NCI-H2171 treated with DMSO at 0.1 percent for 48 hours (cell line): ENCODE measurements at places on chromosomes 4 and X.
A peak's percentile ranks its signal among the peaks of the same experiment; 100 is the strongest.

DNA sequence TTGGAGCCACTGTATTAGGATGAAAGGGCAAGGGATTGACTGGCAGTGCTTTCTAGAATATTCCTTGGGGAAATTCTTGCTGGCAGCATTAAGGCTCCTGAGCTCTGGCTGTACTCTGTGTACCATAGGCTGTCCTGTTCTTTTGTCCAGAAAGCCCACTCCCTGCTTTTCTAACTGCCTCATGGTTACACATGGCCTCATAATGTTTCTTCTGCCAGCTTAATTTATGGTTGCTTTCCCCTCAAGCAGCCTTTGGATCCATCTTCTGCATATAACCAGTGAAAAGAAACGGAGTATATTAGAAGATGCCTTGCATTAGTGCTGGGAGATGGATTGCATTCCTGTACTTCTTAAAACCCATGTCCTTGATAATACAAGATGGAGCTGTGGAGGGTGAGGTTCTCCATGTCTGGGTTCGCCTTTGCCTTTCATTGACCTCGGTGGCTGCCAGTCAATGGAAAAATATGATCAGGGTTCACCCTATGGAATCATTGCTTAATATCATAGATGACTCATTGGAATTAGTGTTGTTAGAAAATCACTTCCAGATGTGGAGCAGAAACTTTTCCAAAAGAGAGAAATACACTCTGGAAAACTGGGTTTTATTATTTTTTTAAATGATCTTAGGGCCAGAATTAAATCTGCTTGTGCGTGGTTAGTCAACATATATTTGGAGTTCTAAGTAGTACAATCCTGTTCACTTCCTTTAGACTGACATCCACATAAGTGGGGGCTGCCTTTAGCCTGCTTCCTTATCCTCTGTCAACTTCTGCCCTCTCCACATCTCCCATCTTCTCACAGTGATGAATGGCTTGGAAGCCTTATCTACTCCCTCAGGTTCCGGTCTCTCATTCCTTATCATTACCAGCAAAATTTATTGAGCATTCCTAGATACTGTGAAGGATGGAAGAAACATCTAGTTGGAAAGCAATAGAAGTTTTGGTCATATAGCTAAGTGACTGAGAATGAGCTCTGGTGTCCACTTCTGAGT, 24.9 kb downstream of the DOCK11 start:
- no peak for DNase-seq

- no peak for DNase-seq
Measured at GRCh38 chrX:23505531-23506303, 161.6 kb upstream of the PRDX4 start.

GRCh38 chr4:89119836-89120235, 8.5 kb downstream of the TIGD2 start:
- DNase-seq: no peak

DNA sequence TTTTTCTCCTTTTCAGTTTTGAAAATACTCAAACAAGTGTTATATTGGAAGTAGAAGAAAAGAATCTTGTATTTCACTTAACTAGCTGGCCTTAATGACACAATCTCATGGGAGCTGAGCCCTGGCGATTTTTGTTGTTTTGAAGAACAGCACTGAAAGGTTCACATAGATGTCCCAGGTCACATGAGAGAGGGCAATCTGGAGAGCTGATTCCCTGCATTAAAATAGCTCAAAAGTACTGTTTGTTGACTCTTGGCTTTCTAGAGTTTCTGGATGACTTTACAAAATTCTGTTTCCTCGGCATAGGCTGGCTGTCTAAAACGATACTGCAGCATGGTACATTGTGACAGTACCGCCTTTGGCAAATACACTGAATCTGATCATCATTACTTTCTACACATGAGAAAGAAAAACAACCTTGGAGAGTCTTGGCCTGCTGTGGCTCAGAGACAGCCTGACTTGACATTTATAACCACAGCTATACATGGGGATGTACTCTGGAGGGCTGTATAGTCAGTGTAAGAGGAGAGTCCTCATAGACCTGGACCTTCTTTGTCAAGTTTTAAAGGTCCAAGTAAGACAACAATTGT, 119.8 kb upstream of the PDLIM3 start:
- DNase-seq: peak; percentile 13

DNA sequence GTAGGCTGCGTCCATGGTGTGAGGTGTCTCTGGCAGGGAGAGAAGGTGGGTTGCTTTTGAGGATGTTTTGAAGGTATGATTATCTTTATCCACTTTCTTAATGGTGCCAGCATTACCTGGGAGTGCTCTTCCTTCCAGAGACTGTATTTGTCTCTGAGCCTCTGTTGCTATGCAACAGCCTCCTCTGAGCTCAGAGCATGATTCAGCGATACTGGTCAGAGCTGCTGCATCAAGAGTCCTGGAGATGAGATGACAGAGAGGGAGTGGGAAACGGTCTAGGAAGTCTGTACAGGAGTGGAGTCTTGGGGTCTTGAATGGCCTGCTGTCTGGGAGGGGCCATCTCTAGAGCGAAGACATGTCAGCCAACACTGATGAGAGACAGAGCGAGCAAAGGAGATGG, 104.4 kb upstream of the RAB40AL start:
- DNase-seq: peak; percentile 5

DNA sequence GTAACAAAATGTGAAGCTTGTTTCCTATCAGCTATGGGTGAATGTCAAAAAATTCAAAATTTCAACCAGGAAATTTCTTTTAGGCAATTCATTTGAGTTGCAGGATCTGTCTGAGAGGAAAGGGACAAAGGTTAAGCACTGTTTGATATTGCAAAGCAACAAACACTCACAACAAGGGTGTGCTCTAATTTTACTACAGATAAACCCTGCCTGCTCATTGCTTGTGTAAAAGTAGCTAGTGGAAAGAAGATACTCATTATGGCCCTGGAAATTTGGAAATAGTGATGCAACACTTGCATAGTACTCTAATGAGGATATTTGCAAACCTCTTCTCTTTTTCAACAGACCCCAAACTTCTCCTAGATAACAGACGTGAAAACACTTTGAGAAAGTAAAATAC, 27.1 kb downstream of the FAM47E start:
- DNase-seq: no peak

DNA sequence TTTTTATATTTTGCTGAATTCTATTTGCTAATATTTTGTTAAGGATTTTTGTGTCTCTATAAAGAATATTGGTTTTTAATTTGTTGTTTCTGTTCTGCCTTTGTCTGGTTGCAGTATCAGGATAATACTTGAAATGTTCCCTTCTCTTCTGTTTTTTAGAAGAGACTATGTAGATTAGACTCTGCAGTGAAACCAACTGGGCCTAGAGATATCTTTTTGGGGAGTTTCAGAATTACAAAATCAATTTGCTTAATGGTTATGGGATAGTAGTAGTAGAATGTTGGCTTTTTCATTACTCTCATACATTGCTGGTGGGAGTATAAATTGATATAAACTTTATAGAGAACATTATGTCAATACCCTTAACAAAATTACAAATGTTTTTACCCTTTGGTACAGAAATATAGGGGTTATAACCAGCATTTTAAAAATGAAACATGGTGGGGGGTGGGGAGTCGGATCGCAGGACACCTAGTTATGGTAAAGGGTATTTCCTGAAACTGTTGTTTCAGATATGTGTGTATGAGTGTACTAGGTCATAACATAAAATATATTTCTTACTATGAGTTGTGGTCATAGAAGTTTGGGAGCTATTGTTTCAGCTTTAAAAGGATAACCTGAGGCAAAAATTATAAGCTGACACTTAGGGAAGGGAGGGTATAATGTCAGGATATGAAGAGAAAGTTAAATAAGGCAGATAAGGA, 29.0 kb downstream of the CLOCK start:
- DNase-seq: no peak

DNA sequence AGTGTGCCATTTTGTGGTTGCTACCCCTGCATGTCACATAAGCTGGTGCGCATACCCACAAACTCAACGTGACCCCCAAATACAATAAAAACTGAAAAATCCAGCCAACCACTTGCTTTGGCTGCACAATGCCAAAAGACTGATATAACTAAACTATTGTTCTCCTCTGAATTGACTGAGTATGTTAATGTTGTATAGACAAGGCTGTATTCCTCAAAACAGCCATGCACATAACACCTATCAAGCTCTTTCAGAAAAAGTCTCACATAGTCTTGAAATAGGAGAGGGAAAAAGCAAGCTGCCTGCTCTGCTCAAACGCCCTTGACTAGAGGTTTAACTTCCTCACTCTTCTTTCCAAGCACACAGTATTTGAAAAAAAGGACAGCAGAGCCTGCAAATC, 126.4 kb upstream of the NOCT start:
- DNase-seq: no peak

DNA sequence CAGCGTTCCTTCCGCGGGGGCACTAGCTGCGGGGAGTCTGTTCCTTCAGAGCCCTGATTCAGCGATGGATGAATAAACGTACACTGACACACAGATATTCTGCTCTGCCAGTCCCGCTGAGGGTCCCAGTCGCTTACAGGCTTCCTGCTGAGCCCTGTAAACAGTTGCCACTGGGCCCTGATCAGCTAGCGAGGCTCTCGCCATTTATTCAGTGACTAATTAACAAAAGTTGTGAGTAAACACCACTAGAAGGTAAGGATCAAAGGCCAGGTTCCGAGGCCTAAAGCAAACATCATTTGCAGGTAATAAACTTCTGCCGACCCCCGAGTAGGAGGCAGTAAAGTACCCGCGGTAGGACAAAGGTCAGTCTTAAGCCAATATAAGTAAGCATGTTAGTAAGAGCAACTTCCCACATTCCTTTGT, 442.6 kb upstream of the GALNT7 start:
- no peak for DNase-seq

DNA sequence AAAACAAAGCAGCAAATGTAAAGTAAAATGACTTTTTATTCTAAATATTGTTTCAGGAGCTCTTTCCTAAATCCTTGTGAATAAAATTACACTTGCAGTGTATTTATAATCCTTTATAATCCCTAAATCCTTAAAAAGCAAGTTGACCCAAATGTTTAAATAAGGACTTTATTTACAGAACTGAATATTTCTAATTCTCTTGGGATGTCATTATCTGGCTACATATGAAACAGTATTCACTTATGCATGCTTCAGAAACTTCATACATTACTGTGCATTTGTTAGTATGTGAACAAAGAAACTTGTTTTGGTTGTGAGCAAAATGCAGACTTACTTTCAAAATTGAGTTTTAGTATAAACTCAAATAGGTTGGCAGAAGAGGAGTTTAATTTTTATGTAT, 49.2 kb downstream of the PTTG2 start:
- DNase-seq: no peak

- no peak for DNase-seq
Measured at GRCh38 chr4:24126776-24127175, 236.9 kb upstream of the PPARGC1A start.

- no peak for DNase-seq
Measured at GRCh38 chr4:88859191-88859812, 161.7 kb upstream of the NAP1L5 start.

GRCh38 chr4:41638866-41639265, 100.9 kb downstream of the LIMCH1 start:
- no peak for DNase-seq

DNA sequence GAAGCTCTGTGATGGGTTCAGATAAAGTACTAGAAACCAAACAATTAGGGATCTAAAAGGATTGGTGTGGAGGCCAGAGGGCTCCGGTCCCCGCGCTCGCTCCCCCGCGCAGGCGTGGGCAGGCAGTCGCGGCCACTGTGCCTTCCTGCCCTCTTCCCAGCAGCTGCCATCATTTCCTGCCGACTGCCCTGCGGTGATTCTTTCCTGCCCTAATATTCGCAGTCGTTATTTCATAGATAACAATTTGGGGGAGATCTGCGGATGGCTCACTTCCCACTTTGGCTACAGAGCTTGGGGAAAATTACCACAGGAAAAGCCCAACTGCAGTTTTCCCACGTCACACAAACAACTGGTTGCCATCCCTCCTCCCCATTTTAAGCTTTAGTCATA, 2.2 kb downstream of the GRIA2 start:
- DNase-seq: peak; percentile 57

GRCh38 chrX:28639451-28639850, 52.2 kb downstream of the IL1RAPL1 start:
- DNase-seq: no peak

- DNase-seq: no peak
Measured at GRCh38 chr4:102629673-102630072, 128.5 kb downstream of the NFKB1 start.

DNA sequence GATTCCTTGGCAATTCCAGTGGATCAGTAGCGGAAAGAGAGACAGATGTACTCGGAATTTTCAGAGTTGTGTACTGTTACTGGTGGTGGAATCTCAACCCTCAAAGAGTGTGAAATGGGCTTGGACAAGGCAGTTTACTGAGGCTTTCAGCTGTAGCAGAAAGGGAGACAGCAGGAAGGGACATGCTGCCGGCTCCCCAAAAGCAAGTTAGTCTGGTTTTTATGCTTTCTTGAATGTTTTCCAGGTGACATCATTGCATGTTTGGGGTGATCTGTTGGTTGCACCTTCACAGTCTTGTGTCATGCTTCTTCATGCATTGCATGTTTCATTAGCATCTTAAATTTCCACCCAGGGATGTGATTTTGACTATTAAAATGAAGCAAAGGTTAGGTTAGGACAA, 1282.2 kb downstream of the ADGRL3 start:
- no peak for DNase-seq

- no peak for DNase-seq
Measured at GRCh38 chr4:179569549-179569948, 2127.3 kb upstream of the AGA start.

GRCh38 chr4:99438405-99438780, 3.3 kb upstream of the ADH7 start:
- no peak for DNase-seq

DNA sequence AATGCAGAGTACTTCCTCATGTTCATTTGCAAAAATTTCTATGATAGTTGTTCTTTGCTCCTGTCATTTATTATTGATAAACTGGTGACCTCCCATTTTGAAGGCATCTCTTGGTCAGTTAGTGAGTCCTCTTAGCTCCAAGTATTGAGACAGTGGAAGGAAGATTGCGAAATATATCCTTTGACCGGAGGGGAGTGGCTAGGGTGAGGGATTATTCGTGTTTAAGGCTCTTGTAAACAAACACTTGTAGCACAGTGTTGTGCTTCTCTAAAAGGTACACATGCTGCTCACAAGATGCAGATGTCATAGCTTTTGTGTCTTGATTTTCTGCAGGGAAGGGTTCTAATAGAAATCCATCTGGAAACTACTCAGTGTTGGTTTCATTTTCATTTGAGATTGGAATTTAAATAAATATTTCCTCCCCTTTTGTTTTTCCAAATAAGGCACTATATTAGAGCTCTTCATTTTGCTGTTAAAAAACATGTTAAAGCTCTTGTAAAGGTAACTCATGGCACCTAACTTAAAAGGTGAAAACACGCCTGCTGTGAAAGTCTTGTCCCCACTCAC, 21.8 kb downstream of the TXLNG start:
- no peak for DNase-seq

GRCh38 chr4:14049946-14050345, 422.4 kb upstream of the BOD1L1 start:
- no peak for DNase-seq

- DNase-seq: no peak
Measured at GRCh38 chr4:152328582-152328981, 207.3 kb downstream of the FBXW7 start.

GRCh38 chrX:50448565-50448964, 22.1 kb downstream of the DGKK start:
- DNase-seq: no peak

GRCh38 chr4:153138736-153139135, 65.5 kb upstream of the TRIM2 start:
- DNase-seq: peak; percentile 37
